ENCODE measurements at places on chromosomes 3 and 15. TPM values are rescaled to one million over a fixed set of nuclear protein-coding genes. Genes with fewer than 3 reads are reported as not detected.

GRCh38 chr3:20776692-20777091, 590.7 kb upstream of the SGO1 start:
- no peak for DNase-seq

DNA sequence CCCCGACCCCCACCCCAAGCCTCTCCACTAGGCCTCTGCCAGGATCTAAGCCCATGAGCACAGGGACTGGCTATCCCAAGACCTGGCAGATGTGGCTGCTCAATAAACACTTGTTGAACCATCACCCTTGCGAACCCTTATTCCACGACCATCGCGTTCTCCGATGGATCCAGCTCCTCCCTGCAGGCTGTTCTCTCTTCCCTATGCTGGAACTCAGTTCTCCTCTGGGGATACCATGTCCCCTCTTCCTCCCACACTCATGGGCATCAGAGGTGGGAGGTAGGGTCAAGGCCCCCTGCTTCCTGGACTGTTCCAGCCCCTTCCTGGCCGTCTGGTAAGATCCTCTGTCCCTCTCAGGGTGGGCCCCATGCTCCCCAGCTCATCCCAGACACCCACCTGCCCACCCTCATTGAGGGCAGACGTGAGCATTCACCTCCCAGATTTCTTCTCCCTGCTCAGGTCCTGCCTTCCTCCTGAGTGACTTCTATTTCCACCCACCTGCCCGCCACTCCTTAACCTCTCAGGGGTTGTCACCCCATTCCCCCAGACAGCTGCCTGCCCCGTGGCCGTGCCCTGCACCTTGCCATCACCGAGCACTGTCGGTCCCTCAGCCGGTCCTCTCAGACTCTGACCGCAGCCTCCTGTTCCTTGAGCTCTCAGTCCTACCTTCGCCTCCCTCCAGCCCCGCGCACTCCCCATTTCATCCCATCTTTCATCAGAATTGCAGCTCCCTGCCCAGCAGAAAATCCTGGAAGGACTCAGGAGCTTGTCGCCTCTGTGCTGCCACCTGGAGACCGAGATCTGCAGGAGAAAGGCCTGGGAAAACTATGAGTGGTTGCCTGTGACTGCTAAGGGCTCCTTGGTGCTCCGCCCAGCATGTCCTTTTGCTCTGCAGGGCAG, 42.0 kb downstream of the PML start:
- peak; percentile 39 for DNase-seq

NR2E3 gene
- not detected for total RNA-seq

GRCh38 chr3:116808725-116809124, 99.1 kb downstream of the TUSC7 start:
- no peak for DNase-seq

GRCh38 chr15:71294911-71295602, 179.8 kb downstream of the THSD4 start:
- no peak for DNase-seq

EIF2A gene
- 74.6 TPM for total RNA-seq

DNA sequence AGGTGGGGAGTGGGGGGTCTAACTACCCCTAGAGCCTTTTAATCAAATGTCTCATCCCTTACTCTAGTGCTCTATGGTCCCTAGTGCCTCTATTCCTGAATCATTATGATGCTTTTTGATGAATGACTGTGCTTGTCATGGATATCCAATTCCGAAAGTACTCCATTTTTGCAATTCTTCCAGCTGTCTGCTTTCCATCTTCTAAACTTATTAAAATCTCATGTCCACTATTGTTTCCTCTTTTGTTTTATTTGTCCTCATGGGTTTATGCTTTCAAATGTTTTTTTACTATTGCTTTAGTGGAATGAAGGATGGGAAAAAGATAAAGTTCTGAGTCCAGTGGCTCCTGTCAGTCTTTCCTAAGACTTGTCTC, 77.2 kb upstream of the KCNMB2 start:
- DNase-seq = no peak

Measured in heart right ventricle (tissue), 16 donors.